ENCODE measurements at places on chromosomes 13 and 19.

DNA sequence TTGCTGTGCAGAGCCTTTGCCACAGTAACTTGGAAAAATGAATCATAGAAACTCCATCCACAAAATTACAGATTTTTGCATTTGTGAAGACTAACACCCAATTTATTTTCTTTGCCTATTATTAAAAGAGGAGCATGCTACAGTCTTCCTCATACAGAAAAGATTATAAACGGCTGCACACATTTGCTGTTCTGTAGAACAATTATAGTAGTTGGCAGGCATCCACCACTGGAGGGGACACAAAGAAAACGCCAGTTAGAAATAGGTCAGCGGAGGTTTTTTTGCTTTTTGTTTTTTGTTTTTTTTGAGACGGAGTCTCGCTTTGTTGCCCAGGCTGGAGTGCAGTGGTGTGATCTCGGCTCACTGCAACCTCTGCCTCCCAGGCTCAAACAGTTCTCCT lies 51.6 kb downstream of the SACS start:
- no peak for DNase-seq

DNA sequence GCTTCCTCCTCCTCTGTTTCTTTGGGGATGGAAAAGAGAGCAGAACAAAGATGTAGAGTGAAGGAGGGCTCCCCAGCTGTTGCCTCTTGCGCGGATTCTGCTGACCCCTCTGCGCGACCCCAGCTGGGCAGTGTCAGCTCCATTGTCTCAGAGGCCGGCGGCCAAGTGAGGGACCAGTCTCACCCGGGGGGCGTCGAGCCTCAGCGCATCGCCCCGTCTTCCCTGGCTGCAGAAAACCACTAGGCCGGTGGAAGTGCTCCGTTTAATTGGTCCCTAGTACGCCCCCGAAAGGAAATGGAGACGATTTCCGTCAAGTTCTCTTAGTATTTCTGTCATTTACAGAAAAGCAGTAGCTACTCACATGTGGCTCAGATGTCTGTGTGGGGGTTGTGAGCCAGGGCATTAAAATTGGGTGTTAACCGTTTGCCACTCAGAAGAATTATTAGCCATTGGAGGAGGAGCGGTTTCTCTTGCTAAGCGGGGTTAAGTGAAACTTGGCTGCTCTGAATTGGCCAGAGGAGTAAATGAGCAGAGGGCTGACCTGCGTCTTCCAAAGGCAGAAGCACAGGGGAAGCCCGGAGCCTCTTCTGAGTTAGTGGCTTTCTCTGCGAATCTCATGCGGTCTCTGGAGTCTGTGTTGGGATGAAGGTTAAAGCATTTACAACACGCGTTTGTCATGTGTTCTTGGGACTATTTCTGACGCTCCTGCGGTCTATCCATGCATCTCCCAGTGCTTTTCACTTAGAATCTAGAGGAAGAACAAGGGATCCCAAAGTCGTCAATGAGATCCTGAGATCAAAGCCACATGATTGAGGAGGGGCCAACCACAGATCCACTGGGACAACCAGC lies 132.8 kb upstream of the MYO16 start:
- no peak for DNase-seq

DNA sequence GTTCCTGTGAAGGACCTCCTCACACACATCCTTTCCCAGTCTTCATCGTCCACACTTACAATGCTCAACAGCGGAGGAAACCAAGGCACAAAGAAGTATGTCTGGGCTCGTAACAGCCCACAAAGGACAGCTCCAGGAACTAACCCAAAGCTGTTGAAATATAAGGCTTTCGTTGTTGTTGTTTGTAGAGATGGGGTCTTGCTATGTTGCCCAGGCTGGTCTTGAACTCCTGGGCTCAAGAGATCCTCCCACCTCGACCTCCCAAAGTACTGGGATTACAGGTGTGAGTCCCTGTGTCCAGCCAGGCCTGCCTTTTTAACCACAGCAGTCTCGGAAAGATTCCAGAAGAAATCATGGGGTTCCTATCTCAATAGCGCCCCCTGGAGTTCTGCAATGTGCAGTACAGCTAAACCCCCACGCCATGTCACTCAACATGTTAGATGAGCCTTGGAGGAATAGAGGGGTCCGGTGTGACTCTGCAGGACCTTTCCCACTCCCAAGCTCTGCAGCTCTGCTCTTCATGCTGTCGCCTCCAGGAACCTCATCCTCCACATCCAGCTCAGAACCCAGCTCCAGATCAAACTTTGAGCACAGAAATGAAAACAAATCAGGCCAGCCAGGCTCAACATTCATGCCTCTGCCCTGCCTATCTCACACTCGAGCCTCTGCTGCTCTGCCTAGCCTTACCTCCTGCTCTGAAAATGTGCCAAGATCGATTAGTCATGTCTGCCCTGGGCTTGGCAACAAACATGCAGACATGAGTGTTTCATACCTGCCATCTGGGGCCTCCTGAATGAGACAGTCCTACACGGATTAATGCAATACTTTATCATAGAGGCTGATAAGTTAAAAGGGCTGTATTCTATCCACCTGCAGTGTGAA lies 7.5 kb downstream of the PLA2G4C start:
- no peak for DNase-seq

- DNase-seq, result peak; percentile 69
Measured at GRCh38 chr19:49546825-49547565, 19.2 kb downstream of the RCN3 start.

DNA sequence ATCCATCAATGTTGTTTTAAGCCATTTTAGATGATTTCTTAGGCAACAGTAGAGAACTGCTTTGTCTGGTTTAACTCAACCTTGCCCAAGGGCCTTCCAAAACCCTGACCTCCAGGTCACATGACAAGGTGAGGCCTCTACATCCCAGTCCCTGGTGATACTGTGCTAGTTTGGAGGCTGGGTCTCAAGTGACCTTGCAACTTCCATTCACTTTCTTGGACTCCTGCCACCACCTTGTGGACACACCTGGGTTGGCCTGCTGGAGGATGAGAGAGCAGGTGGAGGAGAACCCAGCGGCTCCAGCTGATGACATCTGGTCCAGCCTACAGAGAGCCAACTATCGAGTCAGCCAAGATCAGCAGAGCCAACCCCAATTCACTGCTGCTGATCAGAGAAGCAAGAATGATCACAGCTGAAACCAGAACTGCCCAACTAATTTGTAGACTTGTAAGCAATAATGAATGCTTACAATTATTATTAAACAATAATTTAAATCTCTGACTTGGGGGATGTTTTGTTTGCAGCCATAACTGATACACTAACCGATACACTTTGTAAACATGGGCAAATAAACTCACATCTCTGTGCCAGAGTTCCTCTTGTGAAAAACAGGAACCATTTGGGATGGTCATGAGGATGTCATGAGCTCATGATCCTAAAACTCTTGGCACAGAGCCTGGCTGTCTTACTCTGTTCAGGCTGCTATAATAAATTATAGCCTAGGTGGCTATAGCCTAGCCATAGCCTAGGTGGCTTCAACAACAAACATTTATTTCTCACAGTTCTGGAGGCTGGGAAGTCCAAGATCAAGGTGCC lies 11.5 kb downstream of the FAM187B start:
- DNase-seq, result no peak

- peak; percentile 57 for DNase-seq
Measured at GRCh38 chr19:40221858-40222619, 3.9 kb upstream of the TTC9B start.

DNA sequence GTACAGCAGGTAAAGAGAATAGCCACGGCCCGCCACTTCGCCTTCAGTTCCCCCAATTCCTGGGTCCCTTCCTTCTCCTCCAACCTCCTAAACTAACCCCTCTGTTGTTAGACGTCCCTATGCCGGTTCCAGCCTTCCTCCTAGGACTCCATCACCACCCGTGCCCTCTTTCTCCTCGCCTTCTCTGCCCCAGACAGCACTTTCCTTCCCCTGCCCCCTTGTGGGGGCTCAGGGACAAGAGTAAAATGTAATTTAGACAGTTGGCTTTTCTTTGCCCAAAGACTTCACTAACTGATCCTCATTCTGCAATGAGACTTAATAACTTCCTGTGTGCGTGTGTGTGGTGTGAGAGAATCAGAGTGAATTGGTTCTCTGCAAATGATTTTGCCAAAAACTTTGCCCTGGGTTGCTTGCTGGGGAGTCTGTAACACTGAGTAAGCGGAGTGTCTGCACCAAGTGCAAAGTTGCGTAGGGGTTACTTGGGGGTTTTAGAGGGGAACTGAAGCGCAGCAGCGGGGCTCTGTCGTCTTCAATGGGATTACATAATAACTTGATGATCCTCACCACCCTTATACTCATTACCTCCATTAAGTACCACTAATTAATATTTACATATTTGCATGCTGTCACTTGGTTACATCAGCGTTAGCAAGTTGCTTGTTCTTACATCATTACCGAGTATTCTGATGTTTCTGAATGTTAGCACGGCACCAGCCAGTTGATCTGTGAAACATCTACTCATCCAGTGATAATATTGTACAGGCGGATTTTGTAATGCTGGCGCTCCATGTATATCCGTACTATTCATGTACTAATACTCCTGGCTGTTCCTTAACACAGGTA lies 19.9 kb upstream of the SGCG start:
- DNase-seq, result no peak

GRCh38 chr19:45526143-45526542 lies 18.9 kb downstream of the VASP start:
- DNase-seq, result no peak

DNA sequence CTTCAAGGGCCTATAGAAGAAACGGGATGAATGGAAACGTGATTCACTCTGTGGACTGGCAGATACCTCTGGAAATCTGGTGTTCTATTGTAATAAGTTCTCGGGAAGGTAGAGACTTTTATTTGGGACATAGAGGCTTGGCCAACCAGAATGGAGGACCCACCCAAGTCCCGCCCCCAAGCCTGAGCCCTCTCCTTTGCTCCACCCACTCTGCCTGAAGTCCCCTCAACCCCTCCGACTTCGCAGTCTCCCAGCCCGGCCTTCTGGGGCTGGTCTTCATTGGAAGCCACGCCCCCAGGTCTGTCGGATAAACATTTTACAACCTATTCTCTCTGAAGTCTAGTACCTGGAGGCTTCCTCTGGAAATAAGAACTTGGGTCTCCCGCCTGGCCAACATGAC lies 16.9 kb downstream of the FBXL12 start:
- no peak for DNase-seq

- no peak for DNase-seq
Measured at GRCh38 chr19:51186323-51186722, 38.6 kb upstream of the CD33 start.

- peak; percentile 90 for DNase-seq
Measured at GRCh38 chr13:50323440-50324065, 308.3 kb downstream of the KCNRG start.

DNA sequence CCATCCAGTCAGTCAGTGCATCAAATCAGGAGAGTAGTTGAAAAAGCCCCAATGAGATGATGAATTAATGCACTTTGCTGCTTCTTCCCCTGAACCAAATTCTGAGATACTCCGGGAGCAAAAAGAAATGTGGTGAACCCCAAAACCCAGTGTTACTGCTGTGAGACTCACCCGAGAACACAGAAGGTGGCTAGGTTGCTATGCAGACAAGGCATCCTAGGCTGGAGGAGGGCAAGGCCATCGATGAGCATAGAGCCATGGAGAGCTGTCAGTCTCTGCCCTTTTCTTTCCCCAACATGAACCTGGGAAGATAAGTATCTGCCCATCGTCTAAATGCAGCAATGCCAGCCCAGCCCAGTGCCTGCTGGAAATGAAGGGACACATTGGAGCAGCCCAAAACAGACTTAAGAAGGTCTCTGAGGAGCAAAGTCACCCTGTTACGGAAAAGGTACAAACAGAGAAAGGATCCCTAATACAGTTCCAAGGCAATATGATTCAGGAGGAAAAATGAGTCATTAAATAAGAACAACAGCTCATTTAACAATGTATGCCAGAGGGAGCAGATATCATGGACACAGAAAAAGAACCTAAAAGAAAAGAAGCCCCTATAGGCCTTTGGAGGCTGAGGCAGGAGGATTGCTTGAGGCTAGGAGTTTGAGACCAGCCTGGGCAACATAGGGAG lies 272.0 kb downstream of the FOXO1 start:
- no peak for DNase-seq

GRCh38 chr13:24659239-24659638 lies 21.0 kb upstream of the ATP12A start:
- DNase-seq, result no peak

DNA sequence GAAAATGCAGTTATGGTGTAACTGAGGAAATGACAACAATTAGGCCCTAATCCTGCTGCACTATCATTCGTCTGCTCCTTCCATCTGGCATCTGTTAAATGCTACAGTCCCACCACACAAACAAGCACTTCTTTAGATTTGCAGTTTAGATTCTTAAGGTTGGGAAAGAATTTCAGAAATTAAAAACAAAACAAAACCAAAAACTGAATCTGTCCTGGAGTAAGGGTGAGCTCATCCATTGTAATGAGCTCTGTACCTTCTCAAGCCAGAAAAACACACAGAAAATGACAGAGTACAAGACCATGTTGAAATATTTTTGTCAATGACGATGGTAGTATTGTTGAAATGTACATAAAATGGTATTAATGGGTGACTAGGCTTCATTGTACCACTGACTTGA lies 28.3 kb downstream of the SMAD9 start:
- DNase-seq, result no peak

DNA sequence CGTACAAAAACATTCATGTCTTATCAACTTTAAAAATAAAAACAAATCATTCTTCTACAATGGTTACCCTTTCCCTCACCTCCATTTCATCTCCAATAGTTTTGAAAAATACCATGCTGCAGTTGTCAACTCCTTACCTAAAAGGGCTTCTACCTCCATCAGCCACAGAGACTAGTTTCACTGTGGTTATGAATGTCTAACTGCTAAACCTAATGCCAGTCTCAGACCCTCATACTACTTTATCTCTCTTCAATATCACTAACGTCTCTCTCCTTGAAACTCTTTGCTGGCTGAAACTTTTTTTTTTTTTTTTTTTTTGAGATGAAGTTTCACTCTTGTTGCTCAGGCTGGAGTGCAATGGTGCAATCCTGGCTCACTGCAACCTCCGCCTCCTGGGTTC lies 27.1 kb downstream of the LNX2 start:
- DNase-seq, result no peak

- DNase-seq, result no peak
Measured at GRCh38 chr19:54674021-54674617, 11.3 kb downstream of the LILRB4 start.

DNA sequence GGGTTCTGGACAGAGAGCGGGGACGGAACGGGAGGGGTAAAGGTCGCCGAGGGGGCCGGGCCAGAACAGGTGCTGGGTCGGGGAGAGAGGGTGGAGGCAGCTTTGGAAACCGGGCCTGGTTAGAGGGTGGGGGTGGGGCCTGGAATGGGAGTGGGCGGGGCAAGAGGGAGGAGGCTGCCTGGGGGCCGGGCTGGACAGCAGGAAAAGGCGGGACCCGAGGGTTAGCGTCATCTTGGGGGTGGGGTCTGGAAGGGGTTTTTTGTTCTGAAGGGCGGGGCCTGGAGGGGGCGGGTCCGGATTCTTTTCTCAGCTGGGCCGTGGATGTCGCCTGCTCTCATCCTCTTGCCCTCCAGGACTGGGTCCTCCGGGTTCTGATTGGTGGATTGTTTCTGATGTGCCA lies 4.3 kb upstream of the ZNF813 start:
- DNase-seq, result peak; percentile 5

All from skeletal muscle cell (primary cell).